Heart left ventricle (tissue), 16 donors: ENCODE measurements at places on chromosomes 5 and 9.

- no peaks in the 10 kb centered on the region for H3K27me3 ChIP-seq
- no peak for DNase-seq
- no peaks in the 10 kb centered on the region for H3K36me3 ChIP-seq
Observed at GRCh38 chr5:168883281-168883741, 304.1 kb upstream of the PANK3 start.

DNA sequence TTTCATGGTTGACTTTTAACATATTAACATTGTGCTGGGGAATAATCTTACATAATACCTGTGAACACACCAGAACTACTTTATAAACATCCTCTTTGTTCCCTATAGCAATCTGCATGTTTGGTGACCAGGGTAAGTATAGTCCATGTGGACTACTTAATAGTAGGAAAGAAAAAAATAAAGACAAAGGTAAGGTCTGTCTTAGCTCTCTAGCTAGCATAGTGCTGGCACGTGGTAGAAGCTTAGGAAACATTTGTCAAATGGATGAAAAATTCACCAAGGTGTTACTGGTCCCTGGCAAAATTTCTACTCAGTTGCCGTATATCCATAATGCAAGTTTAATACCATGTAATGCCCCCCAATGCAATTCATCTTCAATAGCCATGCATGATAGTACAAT lies 78.6 kb upstream of the ABCA1 start:
- no peaks in the 10 kb centered on the region for H3K27me3 ChIP-seq
- no peaks in the 10 kb centered on the region for H3K36me3 ChIP-seq
- no peaks in the 10 kb centered on the region for H3K4me1 ChIP-seq
- no peak overlapping the region for H3K4me3 ChIP-seq

DNA sequence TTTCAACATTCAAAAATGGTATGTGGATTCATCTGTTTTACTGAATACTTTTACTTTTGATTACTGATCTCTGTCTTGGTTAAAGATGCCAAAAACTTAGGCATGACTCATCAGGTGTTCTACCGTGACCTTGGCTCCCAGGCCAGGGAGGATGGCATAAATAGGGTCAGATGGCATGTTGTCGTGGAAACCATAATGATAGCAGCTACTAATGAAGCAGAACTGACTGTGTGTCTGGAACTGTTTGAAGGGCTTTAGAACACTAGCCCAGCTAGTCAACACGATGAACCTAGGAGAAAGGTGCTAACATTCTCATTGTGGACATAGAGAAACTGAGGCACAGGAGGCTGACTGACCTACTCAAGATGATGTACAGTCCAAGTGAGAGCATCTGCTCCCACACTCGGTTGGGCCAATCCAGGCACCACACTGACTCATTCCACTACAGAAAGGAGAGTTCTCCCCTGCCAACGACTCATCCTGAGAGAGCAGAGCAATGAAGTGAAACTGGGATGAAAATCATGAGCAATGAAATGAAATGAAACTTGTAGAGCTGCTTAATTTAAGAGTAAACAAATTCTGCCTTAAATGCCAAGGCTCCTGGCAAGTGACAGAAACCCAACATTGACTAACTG lies 116.0 kb downstream of the TENT4A start:
- no peak for DNase-seq
- H3K4me3 ChIP-seq, result no peak overlapping the region
- H3K4me1 ChIP-seq, result no peaks in the 10 kb centered on the region
- H3K36me3 ChIP-seq, result no peaks in the 10 kb centered on the region
- no peak overlapping the region for H3K27ac ChIP-seq

DNA sequence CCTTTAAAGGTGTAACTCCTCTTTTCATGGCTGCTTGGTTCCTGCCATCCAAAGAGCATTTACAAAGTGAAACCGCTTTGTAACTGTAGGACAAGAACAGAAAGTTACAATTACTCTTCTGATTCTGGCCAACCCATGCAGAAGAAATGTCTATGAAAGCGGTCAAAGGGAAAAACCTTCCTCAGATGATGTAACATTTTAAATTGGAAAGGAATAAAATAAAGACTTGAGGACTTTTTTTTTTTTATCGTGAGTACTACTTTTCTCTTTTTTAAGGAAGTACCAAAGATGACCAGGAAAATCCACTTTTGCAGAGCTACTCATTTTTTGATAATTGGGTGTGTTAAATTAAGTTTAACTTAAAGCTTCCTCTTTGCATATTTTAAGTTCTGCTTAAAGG lies 13.0 kb upstream of the C9orf72 start:
- no peak overlapping the region for H3K4me3 ChIP-seq
- no peak for DNase-seq
- H3K27ac ChIP-seq, result no peak overlapping the region
- no peaks in the 10 kb centered on the region for H3K4me1 ChIP-seq
- peaks cover 4% of the 10 kb centered on the region for H3K27me3 ChIP-seq
- no peaks in the 10 kb centered on the region for H3K36me3 ChIP-seq

DNA sequence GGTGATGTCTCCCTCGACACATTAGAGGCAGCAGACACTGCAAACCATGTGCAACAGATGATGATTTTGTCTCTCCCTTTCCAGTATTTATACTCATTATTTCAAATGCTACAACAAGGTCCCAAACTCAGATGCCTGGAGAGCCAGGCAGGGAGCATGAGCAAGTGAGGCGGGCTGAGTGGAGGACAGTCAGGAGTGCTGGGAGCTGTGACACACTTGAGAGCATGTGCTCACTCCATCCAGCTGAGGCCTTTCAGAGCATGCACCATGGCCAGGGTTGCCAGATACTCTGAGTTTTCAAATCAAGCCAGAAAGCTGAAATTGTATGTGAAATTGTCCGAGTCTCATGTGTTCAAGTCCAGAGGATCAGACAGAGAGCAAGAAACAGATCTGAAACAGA lies 55.8 kb upstream of the SLC2A8 start:
- no peak overlapping the region for H3K4me3 ChIP-seq
- H3K4me1 ChIP-seq, result peaks cover 44% of the 10 kb centered on the region
- H3K27me3 ChIP-seq, result no peaks in the 10 kb centered on the region
- DNase-seq, result no peak
- peak overlapping the region; percentile 63 for H3K27ac ChIP-seq
- H3K36me3 ChIP-seq, result peaks cover 30% of the 10 kb centered on the region
